NCI-H1105 (cell line): ENCODE measurements at places on chromosomes 3 and 15.

GRCh38 chr15:27095886-27096624 is 125.1 kb downstream of the GABRG3 start:
- no peak for DNase-seq

DNA sequence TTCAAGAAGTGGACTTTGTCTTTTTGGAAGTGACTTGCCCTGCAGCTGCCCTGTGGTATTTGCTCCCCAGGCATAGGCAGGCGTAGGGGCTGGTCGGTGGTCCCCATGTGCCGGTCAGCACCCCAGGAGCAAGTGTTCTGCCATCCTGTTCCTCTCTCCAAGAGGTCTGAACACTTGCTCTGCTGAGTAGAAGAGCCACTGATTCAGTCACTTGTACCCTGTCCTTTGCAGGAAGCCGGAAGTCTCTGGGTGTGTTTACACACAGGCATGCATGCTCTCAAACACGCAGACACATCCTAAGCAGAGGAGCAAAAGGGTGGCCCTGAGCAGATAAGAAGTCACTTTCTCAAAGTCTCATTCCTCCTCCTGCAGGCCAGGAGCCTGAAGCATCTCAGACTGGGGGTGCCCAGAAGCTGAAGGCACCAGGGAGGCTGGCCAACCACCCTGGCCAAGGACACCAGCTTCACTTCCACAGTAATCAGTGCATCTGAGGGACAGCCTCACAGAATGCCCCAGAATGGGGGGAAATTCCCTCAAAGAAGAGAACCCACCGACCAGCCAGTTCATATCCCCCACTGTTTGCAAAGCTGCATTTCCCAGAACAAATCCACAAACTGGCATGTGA is 88.7 kb upstream of the POMGNT2 start:
- no peak for DNase-seq

DNA sequence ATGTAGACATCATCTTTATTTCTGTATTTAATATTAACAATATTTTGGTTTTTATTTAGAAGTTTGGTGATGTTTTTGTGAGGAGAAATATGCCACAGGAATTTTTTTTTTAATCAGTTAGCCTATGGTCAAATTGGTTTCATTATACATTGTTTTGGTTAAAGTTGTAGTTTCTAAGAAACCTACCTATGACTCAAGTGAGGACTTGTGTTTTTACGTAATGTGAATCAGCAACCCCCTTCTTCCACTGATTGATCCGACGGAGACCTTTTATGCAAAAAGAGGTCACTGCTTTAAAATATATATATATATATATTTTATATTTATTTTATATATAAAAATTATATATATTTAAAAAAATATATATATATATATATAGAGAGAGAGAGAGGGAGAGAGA is 698.1 kb downstream of the FHIT start:
- DNase-seq: no peak

DNA sequence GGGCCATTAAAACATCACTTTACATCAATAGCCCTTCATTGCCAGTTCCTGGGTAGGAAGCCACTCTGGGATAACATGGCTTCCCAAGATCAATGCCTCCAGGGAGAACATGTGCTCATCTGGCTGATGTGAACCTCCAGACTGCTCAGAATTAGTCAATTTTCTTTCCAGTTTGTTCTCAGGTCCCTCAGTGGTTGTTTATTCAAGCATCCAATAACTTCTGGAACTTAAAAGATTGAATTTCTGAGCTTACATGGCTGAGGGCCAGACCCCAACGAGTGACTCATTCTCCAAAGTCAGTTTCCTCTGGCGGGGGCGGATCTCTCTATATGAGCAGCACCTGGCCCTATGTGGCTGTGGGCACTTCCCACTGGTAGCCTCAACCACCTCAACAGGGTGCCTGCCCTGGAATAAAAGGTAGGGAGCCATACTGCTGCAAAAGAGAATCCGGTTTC is 34.0 kb downstream of the LYZL4 start:
- DNase-seq: no peak

DNA sequence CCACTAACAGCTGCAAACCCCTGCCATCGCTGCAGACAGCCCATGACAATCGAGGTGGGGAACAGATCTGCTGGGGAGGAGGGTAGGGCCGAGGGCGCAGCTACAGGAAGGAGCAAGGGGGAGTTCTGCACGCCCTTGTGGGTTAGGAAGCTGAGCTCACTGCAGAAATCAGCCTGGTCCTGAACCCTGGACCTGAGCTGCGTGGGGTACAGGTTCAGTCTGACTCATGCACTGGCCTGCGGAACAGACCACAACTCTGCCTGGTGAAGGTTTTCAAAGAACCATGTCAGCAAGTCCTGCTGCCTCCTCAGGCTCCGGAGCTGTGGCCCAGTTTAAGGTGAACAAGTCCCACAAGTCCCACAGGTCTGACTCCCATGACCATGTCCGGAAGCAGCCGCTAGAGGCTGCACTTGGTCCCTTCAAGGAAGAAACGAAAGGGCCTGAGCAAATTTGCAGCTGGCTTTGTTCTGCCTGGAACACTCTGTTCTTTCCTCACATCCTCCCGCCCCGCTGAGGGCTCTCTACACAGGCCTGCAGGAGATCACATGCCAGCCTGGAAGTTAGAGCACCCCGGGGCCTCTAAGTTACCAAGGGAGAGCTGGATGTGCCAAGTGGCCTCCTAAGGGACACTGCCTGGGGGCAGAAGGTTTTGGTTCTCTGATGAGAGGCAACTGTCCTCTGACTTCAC is 49.4 kb upstream of the AKAP13 start:
- no peak for DNase-seq

GRCh38 chr3:142481196-142481595 is 33.4 kb upstream of the XRN1 start:
- no peak for DNase-seq
